Brain microvascular endothelial cell (primary cell): ENCODE measurements at places on chromosomes 6 and 20.

GRCh38 chr6:112879920-112880413 lies 532.8 kb downstream of the RFPL4B start:
- no peak for DNase-seq

GRCh38 chr20:47991875-47992488 lies 206.7 kb upstream of the SULF2 start:
- no peak for DNase-seq

DNA sequence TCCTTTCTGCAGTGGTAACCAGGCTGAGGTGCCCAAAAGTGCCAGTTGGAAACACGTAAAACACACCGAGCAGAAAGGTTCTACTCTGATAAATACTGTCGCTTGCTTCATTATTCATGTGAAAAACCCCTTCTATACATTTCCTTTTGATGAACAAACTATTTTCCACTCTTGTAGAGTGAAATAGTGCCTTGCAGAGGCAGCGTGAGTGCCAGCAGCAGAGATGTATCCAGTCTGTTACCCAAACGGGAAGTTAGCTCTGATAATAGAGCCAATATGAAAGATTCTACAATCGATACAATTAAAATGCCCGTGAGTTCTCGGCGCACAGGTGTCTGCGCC lies 1.5 kb downstream of the ZBTB46 start:
- no peak for DNase-seq

- DNase-seq: no peak
These were observed 116.6 kb downstream of the CRYBG1 start for GRCh38 chr6:106477146-106477545.
